ENCODE measurements at places on chromosomes 11 and 22. TPM values are rescaled to one million over a fixed set of nuclear protein-coding genes. Genes with fewer than 3 reads are reported as not detected.
A peak's percentile ranks its signal among the peaks of the same experiment; 100 is the strongest.

GRCh38 chr11:64572143-64572542 lies 18.9 kb upstream of the SLC22A12 start:
- peak; percentile 29 for DNase-seq
- no peak overlapping the region for H3K4me3 ChIP-seq
- H3K27me3 ChIP-seq = no peaks in the 10 kb centered on the region
- H3K4me1 ChIP-seq = no peaks in the 10 kb centered on the region

DNA sequence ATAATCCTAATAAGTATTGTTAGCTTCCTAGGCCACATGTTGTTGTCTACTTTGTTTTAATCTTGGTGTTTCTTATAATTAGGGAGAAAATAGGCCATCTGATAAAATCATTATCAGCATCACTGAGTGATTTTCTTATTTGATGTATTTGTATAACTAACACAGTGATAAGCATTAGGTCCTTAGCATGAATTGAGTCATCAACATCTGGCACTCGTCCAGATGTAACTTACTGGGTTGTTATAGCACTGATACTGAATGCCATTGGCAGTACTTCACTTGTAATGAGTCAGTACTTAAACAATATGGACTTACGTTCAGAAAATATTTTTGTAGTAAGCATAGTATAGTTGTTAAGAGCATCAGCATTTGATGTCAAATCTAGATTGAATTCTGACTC lies 16.2 kb downstream of the API5 start:
- H3K4me1 ChIP-seq = no peaks in the 10 kb centered on the region
- H3K27ac ChIP-seq = no peak overlapping the region
- no peak overlapping the region for H3K4me3 ChIP-seq
- peaks cover 100% of the 10 kb centered on the region for H3K36me3 ChIP-seq
- H3K27me3 ChIP-seq = no peaks in the 10 kb centered on the region

RTN4R gene
- 9.8 TPM for total RNA-seq

GRCh38 chr11:11436715-11437313 lies 83.8 kb upstream of the CSNK2A3 start:
- H3K36me3 ChIP-seq = no peaks in the 10 kb centered on the region
- no peak overlapping the region for H3K4me3 ChIP-seq
- peaks cover 2% of the 10 kb centered on the region for H3K4me1 ChIP-seq
